NCI-H526 treated with DMSO at 0.1 percent for 48 hours (cell line): ENCODE measurements at places on chromosomes 16 and 17.

- no peak for DNase-seq
Observed at GRCh38 chr17:49219987-49220386, 9.5 kb downstream of the ABI3 start.

DNA sequence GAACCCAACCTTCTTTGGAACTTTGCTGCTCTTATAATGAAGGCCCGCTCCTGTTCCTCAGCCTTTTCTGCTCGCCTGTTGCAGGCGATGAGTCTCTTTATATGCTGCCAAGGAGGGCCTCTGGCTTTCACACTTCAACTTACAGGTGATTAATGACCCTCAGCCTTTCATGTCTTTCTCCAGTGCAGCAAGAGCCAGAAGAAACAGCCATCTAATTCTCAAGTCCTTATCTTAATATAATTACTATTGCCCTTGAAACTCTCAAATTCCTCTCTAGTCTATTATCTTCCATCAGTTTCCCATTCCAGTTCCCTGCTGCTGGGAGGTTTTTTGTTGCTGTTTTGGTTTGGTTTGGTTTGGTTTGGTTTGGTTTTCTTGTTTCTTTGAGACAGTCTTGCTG lies 121.8 kb upstream of the MED13 start:
- DNase-seq, result no peak

DNA sequence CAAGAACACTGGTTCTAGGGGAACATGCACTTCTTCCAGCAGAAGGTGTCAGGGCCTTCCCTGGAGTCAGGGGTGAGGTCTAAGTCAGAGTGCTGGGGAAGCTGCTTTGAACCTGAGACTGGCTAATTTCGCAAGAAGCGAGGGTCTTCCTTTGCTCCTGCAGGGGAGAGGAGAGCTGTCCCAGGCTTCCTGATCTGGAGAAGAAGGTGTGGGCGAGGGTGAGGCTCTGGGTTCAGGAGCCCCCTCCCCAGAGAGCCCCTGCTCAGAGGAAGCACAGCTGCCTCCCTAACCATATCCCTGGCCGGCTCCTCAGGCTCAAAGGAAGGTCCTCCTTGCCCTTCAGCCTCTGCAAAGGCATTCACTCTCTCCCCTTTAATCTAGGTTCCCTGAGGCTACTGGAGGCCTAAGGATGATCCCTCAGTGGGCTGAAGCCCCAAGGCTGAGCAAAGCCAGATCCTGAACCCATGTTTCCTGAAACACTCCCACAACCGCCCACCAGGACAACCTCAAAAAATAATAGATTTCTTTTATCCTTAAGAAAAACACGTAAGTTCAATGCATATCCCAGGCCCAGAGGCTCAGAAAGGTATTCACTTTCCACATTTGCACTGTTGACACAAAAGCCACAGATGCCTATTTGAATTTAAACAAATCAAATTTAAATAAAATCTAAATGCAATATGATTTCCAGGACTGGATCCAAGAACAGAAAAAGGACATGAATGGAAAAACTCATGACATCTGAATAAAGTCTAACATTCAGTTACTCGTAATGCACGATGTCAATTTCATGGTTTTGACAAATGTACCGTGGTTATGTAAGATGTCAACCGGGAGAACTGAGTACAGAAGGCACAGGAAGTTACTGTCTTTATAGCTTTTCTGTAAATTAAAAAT lies 71.5 kb upstream of the RCVRN start:
- peak; percentile 86 for DNase-seq

- DNase-seq, result no peak
Observed at GRCh38 chr16:17331991-17332390, 138.8 kb downstream of the XYLT1 start.

GRCh38 chr17:49031965-49032928 lies 35.1 kb downstream of the IGF2BP1 start:
- DNase-seq, result peak; percentile 70

GRCh38 chr16:56198755-56199114 lies 7.4 kb downstream of the GNAO1 start:
- no peak for DNase-seq

GRCh38 chr17:29533976-29534375 lies 32.9 kb downstream of the ABHD15 start:
- DNase-seq, result no peak

DNA sequence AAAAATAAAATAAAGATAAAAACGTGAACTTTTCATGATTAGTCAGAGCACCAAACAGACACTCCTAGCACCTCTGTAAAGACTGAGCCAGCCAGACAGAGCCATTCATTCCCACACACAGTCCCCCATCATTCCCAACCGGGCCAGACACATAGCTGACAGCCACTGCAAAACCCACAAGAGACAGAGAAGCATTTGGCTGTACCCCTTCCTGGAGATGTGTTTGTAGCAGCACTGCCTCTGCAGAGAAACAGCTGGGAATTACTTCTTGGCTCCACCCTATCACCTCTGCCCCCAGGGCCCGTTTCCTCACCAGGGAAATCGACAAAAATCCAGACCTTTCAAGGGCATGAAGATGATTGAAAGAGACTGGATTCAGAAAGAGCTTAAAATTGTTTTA lies 46.4 kb downstream of the MYH11 start:
- DNase-seq, result no peak

DNA sequence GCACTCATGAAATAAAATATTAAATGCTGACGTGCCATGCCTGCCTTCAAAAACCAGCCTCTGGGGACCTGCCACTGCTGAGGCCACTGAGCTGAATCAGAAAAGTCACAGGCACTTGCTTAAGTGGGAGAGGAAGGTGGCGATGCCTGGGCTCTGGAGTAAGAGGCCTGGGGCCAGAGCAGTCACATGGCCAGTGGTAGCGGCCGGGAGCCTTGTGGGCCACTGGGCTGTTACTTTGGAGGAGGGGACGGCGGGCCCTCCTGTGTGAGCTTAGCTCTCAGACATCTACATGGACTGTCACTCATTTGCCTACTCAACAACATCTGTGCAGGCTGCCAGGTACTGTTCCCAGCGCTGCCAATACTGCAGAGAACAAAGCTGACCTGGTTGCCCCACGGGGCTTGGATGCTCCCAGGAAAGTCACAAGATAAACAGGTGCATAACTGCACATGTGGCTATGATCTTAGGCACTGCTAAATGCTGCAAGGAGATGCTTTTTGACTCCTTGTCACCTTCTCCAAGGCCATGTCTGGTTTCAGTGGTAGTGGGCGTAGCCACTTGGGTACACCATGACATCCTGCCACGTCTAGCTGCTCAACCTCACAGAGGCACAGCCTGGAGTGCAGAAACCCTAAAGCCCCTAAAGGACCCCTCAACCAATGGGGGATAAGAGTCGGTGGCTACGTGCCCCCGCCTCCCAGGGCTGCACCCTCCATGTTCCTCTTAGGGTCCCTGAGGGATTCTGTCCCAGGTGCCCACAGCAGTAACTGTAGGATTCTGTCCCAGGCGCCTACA lies 11.6 kb downstream of the COTL1 start:
- no peak for DNase-seq

DNA sequence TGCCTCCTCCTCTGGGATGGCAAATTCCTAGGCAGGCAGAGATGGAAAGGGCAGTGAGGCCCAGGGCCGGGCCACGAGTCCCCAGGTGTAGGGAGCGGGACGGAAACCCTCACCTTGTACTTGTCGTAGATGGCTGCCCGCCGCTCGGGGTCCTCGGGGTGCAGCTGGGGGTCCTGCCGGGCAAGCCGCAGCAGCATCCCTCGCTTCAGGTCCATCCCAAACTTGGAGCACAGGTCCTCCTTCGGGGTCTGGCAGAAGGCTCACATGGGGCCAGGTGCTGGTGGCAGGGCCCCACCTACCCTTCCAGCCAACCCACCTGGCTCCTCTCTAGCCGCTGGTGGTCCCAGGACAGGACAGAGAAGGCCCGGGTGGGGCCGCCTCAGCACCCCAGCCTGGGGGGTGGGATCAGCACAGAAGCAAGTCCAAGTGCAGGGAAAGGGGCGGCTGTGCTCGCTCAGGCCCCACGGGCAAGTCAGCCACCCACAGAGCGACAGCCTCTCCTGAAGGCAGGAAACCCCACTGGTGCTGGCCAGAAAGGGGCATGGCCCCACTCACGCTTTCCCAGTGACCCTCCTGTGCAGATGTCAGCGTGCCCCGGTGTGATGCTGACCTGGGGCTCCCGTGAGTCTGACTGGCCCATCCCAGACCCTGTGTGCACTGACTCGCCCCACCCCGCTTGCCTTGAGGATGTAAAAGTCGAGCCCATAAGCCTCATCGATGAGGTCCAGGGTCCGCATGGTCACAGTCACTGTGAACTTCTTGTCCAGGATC lies 1.8 kb downstream of the MRPL28 start:
- no peak for DNase-seq

DNA sequence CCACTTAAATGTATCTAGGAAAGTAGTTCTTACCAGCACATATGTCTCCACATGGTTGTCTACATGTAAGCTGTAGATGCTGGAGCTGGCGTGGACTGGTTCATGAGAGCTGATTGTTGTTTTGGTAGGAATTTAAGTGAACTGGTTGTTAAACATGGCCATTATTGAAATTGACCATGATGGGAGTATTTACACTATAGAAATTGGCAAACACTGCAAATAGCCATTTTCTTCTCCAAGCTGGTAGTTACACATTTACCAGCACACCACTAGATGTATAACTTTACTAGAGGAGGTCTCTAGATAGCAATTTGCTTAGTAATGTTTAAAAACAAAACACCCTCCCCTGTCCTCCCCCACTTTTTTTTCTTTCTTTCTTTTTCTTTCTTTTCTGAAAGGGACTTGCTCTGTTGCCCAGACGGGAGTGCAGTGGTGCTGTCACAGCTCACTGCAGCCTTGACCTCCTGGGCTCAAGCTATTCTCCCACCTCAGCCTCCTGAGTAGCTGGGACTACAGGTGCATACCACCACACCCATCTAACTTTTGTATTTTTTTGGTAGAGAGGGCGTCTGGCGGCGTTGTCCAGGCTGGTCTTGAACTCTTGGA lies 24.2 kb downstream of the IGSF6 start:
- DNase-seq, result no peak

DNA sequence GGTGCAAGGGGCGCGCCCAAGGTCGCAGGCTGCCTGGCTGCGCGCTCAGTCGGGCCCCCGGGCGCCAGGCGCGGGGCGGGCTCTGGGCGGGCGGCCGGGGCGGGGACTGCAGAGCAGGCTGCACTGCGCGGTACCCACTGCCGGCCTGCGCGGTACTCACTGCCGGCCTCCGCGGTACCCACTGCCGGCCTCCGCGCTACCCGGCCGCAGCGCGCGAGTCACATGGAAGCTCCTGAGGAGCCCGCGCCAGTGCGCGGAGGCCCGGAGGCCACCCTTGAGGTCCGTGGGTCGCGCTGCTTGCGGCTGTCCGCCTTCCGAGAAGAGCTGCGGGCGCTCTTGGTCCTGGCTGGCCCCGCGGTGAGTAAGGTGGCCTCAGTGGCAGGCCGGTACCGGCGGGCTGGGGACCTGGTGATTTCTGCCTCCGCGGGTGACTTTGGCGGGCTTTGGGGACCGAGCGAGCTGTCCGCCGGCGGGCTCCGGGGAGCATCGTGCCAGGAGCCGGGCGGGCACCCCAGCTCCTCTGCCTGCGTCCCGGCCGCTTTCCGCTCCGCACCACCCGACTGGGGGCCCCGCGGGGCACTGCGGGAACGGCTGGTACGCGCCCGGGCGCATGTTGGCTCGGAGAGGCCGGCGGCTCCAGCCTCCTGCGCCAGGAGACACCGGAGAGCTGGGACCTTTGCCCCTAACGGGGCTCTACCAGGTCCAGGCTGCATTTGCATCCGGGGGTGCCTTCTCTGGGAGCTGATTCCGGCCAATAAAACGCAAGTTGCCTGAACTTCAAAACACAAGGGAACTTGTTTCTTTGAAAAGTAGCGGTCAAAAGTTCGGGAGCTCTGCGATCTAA lies at the start of gene SLC47A1:
Gene SLC47A1 (plus strand): TSS at position 137 of the 844 bp plus-strand sequence. CDS start 86 bp downstream, at position 223.
- DNase-seq, result no peak

DNA sequence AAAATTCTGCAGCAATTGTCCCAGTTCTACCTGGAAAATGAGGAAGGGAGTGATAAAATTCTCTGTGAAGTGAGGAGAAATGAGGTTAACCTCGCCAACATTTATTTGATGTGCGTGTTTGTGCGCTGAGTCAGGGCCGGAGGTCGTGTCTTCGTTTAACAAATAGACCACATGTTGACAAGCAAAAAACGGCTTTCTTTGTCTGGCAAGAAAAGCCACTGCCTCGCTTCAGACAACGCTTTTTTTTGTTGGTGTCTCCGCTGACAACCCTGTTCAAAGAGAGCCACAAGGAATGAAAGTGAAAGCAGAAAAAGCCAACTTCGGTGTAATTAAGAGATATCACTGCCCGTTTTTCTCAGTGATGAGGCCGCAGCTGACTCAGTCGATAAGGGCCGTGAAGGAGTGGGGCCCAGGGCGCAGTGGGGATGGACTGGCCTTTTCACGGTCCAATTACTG lies 510.6 kb downstream of the CDH13 start:
- DNase-seq, result no peak

DNA sequence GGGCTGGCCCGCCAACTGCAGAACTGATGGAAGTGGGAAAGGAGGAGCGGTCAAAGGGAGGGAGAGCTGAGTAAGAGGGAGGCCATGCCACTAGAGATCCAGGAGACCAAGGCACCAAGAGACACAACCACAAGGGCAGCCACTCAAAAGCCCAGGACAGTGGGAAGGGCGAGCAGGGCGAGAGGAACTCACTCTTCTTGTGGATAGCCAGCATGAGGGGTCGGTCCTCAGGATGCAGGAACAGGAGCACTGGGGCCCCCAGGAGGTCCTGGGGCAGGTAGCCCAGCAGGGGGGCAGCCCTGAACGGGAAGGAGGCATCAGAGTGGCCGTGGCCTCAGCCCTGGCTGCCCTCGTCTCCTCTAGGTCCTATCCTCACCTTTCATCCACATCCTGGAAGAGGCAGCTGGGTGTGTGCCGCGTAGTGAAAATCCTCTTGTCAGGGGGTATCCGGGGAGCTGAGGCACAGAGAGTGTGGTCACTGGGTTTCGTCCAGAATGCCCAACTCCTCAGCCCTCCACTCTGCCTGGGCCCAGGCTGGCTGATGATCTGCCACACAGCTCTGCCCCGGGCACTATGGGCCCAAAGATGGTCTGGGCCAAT lies 4.3 kb downstream of the PER1 start:
- DNase-seq, result no peak

- no peak for DNase-seq
Observed at GRCh38 chr17:40473573-40474365, 27.7 kb downstream of the TNS4 start.

DNA sequence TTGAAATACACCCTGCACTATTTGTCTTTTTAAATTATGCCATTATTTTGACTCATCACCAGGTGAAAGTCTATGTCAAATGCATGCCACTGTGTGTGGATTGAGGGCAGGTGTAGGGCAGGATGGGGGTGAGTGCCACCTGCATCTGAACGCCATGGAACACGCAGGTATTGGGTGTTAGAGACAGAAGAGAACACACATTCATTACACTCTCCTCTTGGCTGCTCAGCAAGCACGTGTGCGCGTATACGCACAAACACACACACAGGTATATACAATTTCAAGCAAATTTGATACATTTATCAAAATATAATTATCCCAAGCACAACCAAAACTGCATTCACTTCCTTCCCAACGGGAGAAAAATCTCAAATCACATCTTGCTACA lies 268.9 kb downstream of the NTN1 start:
- DNase-seq, result no peak

GRCh38 chr17:47774331-47774730 lies 41.3 kb downstream of the TBX21 start:
- DNase-seq, result no peak

DNA sequence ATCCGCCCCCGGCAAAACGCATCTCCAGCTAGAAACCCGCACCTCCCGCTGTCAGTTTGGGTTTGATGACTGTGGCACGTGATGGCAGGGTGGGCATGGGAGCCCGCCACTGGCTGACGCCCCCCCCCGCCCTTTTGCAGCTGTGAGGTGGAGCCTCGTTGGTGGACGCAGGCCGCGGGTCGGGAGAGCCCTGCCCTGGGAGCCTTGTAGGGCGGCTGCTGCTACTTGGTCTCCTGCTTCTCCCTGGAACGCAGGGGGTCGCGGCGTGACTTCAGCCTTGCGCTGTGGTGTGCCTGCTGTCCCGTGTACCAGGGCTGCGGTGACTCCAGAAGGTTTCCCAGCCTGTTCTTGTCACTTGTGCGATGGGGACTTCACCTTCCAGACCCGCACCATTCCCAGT lies 28.2 kb downstream of the GSE1 start:
- no peak for DNase-seq
